LoVo (cell line): ENCODE measurements at places on chromosomes 5 and 9.

GRCh38 chr5:127297348-127298035, 6.9 kb downstream of the MEGF10 start:
- no peak for DNase-seq

DNA sequence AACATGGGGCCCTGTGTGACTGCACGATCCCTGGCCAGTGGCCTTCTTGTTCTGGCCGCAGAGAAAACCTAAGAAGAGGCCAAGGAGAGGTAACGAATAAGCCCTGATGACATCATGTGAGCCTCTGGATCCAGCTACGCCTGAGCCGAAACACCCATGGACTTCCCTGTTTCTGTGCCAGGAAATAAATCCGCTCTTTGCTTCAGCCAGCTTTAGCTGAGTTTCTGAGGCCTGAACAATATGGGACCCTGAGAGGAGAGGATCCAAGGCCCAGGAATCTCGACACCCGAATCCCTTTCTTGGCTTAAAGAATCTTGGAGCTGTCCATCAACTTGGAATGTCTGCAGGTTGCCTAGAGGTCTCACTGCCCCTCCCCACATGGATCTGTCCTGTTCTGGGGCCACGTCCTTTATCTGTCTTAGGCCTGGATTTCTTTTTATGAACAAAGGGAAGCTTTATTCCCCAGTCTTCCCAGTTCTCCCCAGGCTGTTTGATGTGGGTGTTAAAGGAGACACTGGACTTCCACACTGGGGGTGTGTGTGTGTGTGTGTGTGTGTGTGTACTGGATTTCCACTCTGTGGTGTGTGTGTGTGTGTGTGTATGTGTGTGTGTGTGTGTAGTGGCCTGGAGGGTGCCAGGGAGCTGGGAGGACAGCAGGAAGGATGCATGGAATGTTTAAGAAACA, 13.7 kb downstream of the IER5L start:
- no peak for DNase-seq

- DNase-seq = no peak
These were observed 27.8 kb downstream of the RUSC2 start for GRCh38 chr9:35517552-35518224.

- no peak for DNase-seq
These were observed 51.4 kb upstream of the COL15A1 start for GRCh38 chr9:98892288-98892687.

DNA sequence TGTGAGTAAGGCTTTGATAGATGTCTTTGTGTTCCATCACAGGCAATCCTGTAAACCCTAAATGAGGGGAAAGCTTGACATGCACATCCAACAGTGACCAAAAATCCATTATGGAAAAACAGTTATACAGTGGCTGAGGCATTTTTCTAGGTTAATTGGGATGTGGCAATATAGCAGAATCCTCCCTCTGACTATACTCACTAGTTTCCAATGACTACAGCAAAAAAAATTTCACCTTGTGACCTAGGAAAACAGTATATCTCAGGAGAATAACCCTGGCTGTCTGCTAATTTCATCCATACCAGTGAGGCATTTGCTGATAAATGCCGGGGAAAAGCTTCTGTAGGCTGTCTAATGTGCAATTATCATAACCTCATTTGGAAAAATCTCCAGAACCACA, 49.9 kb upstream of the SNCAIP start:
- no peak for DNase-seq

DNA sequence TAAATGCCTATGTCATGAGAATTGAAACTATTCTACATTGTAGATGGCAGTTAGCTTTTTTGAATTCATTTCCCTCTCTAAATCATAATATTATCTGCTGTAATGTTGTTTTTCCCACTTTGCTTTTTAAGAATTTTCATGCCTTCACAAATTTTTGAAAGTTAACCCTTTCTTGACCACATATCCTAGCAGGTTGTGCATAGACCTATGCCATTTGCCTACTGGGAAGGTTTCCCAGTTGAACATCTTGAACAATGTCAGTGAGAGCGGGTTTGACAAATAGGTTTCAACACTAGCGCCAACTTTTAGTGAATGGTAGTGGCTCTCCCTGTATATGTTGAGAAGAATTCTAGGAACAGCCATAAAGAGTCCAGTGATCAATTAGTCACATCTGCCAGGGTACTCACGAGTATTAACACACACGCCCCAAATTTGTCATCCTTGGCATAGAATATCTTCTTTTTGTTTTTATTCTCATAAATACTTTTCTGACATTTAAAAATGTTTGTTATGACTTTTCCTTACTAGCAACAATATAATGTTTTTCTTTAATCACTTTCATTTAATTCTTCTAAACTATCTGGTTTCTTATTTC, 307.6 kb downstream of the PJA2 start:
- DNase-seq = no peak

- no peak for DNase-seq
These were observed 62.8 kb downstream of the CDKN2A start for GRCh38 chr9:21931428-21931827.

GRCh38 chr5:40260361-40260760, 419.4 kb upstream of the PTGER4 start:
- DNase-seq = no peak

- peak; percentile 62 for DNase-seq
These were observed 37.3 kb upstream of the TRIO start for GRCh38 chr5:14105718-14106410.

DNA sequence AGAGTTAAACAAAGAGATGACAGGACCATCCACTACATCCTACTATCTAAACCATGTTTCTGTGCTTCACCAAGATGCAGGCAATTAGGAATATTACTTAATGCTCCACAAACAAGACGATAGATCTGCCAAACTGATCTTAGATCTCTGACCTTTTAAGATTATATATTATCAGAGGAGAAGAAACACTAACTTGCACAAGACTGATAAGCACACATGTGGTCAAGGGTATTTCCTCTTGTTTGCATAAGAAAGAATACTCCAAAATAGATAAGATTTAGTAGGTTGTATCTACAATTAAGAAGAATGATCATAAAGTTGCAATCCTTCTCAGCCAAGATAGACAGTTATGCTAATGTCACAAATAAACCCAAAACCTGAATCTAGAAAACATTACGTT, 601.0 kb upstream of the ACO1 start:
- no peak for DNase-seq

DNA sequence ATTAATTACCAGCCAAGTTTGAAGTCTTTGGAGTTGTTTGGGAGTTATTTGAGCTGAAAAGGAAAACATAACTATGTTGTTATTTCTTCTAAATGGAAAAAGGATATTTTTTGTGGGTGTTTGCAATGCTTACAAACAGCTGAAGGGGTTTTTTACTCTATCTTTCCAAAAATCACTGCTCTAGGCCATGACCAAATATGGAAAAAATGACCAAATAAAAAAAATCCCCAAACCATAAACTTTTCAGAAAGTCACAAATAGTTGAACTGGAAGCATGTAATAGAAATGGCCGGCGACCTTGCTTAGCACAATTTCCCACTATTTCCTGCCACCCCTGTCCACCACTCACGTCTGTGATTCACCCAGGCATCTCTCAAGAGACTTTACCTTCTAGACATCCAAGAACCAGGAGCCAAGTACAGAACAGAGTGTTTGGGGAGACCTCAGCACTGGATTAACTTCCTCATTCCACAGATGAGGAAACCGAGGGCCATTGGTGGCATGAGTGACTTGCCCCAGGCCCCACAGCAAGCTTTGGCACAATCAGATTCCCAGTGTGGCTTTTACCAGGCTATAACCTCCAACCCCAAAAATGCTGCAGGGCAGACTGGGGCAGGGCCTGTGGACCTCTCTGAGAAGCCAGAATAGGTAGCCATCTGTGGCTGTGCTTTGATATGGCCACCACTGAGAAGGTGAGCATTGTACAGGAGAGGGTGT, 84.5 kb downstream of the NRG2 start:
- DNase-seq = no peak

- DNase-seq = no peak
These were observed 64.5 kb downstream of the PAM start for GRCh38 chr5:102819634-102820033.

- DNase-seq = peak; percentile 19
These were observed 144.9 kb downstream of the ALDH1A1 start for GRCh38 chr9:72807765-72808445.

DNA sequence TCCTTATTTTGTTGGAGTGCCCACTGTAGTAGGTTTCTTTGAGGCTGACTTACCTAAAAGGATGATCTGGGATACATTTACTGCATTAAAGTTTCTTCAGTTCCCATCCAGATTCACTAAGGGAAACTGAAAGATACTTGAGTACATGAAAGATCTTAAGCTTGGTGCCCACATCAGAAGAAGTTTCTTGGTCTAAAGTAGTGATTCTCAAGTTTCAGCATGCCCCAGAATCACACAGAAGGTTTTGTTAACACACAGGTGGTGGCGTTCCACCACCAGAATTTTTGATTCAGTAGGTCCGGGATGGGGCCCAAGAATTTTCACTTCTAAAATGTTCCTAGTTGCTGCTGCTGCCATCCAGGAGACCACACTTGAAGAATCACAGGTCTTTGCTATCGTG, 171.0 kb downstream of the ZNF462 start:
- DNase-seq = no peak

DNA sequence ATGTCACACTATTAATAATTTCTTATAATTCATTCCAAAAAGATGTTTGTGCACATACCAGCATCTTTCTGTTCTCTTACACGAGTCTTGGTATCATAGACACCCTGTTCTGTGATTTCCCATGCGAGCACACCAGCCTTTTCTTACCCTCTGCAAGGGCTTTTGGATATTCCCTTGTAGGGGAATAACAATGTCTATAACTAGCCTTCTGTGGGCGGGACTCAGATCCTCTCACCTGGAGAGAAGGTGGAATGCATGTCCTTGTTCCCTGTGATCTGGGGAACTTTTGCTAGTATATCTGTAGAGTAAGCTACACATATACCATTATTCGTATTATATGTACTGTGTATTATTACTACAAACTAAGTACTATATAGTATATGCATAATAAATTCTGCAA, 44.8 kb downstream of the EHMT1 start:
- DNase-seq = no peak

DNA sequence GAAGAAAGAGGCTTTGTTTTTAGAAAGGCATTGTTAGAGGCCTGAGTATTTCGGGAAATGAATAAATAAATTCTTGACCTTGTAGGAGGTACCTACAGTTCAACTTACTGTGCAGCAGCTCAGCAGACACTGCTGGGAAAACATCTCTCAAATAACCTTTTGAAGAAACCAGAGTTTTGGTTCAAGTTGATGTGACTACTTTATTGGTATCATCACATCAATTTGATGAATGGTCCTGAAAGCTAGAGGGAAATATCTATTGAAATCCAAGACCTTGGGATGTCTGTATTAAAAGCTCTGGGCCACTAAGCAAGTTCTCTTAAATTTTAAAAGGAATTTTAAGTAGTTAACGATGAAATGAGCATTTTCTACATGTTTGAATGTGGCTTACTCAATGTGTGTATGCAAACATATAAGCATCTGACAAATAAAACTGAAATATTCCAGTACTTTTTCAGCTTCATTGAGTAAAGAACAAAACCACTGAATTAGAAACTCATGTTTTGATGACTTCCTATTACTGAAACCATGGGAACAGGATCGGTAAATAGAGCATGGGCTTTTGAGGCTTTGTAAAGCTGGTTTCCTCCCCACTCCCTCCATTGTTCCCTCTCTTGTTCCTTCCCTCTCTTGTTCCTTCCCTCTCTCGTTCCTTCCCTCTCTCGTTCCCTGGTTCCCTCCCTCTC, 36.7 kb downstream of the SLC27A6 start:
- no peak for DNase-seq

DNA sequence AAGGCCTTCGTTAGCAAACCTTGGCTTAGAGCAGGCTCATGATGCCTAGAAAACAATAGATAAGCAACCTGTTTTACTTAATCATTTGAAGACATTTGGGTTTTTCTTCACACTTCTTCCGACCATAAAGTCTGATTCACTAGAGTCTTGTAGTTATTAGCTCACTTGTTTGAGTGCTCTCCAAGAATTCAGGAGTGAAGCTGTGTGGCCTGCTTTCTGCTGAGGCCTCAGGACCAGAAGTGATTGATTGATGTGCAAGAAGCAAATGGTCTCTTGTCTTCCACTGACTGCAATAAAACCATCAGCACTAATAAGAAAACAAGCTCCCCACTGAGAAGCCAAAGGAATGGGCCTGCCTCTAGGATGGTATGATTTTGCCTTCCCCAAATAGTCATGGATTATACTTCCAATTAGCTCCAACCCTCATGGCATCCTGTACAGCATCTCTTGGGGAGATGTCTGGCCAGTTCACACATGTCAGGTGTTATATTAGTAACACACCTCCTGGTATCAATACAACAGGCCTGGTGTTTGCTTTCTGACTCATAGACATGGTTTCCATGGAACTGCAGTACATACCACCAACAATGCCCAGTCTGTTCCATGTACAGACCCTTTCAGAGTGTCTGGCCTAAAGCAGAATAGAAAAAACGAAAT, 317.6 kb downstream of the CWC27 start:
- DNase-seq = no peak

- no peak for DNase-seq
These were observed 394.0 kb downstream of the CETN3 start for GRCh38 chr5:90015584-90016018.

- DNase-seq = no peak
These were observed at the start of gene ACOT12 for GRCh38 chr5:81393783-81394718. ACOT12 (minus strand) TSS chr5:81394134; CDS start chr5:81394114, 20 bp downstream.

DNA sequence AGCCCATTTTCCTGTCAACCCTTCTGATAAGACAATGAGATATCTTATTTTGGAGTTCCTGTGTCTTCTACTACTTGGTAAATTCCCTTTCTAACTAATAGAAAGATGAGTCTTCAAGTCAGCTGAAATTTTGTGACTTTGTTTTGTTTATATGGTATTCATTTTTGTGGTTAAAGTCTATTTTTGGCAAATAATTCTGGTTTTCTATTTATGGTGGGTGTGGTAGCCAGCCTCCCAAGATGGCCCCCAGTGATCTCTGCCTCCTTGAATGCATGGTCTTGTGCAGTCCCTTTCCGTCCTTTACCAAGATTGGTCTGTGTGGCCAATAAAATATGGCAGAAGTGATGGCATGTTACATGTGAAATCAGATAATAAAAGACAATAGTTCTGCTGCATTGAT, 91.5 kb downstream of the NR3C1 start:
- no peak for DNase-seq
